ENCODE measurements at places on chromosomes 7 and 10.

- DNase-seq, result peak; percentile 13
Observed at GRCh38 chr10:123890226-123890625, 1.4 kb downstream of the CPXM2 start.

DNA sequence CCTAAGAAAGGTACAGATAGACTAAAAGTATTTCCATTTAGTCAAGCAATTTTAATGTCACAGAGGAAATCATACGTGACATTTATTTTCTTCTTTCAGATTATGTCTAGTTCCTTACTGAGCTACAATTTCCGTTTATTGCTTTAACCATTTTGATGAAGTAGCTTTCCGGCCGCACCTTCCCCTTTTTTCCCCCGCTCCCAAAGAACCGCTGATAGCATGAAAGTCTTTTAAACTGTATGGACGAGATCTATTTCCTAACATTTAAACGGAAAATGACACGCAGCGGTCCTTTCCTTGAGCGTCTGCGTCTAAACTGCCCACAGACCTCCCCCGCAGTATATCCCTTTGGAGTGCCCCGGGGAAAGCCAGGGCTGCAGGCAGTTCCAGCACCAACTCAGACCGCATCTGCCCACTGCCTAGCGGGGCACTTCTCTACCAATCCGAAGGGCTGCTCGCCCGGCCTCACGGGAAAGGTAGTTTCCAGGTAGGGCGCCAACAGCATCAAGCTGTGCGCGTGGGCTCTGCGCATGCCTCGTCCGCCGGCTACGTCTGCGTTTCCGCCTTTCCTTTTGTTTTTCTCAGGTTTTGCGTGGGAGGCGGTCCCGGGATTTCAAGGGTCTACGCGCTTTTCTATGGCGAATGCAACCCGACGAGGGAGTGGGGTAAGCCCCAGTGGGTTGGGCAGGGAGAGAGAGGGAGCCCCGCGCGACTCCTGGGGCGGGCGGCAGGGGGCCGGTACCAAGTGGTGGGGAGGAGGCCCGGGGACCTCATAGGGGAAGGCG, at the start of gene ZNF33A:
ZNF33A (plus strand) TSS at position 557 of the 785 bp plus-strand sequence. CDS start 1,667 bp downstream, outside the sequence.
- DNase-seq, result peak; percentile 88

DNA sequence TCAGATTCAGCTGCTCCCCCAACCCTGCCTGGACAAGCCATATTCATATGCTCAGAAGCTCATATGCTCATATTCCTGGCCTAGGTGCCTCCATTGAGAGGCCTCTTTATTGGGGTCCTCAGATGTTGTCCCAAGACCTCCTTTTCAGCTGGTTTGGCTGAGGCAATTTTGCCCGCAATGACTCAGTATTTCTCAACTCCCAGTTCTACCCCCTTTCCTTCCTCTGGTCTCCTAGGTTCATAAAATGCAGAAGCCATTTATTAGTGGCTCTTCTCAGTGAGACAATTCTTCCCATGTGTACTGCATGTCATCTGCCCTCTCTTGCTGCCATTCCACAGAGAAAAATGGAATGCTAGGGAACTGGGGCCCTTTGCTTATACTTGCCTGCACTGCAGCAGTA, 110.7 kb downstream of the INHBA start:
- no peak for DNase-seq

DNA sequence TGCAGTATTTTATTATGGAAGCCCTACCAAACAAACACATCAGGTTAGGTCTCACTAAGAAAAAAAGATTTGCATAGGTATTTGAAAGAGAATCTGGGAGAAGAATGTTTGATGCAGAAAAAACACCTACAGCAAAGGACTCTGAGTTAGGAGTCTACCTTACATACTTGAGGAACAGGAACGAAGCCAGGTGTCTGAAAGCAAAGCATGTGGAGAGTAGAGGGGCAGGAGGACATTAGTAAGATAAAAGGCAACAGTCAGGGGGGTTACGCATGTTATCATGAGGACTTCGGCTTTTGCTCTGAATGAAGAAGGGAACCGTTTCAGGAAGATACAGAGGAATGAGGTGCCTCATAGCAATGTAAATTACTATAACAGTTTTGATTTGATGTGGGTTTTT, 87.9 kb upstream of the PTER start:
- DNase-seq, result no peak

GRCh38 chr10:35005868-35006267, 84.3 kb downstream of the CUL2 start:
- peak; percentile 94 for DNase-seq

DNA sequence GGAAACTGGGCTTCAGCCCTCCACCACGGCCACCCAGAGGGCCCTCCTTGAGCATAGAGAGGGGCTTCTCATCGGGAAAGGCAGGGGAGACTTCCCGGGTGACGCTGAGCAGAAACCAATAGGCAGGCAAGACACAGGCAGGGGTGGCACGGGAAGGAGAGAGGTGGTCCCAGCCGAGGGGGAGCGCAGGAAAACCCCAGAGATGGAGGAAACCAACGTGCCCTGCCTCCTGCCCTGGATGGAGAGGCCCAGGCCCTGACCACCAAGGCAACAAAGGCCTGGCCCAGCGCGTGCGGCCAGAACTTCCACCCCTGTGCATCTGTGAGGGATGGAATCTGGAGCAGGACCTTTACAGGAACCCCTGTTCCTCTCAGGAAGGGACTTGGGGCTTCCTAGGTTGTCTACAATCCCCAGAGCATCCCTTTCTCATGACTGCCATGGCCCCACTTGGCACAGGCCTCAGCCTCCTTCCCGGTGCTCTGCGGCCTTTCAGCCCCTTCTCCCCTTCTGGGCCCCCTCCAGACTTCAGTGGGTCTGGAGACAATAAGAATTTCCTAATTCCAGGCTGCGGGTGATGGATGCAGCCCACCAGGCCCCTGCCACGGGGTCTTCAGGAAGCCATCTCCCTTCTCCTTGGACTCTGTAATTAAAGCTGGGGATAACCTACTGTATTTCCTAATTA, 137.0 kb upstream of the RET start:
- no peak for DNase-seq

DNA sequence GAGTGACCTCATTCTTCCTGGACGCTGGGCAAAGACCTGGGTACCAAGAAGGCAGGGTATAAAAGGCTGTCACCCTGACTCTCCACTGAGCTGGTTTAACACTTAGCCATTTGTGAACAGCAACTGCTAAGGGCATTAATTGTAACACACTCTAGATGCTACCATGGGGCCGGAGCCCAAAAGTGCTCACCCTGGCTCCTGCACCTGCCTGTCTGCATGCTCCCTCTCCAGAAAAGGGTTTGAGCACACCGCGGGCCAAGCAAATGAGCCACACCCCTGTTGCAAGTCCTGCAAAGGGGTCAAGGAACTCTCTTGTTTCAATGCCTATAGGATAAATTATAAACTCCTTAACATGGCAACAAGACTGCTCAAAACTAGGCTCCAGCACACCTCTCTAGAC, 114.8 kb downstream of the TEX36 start:
- no peak for DNase-seq

- no peak for DNase-seq
Observed at GRCh38 chr10:3425716-3426115, 253.1 kb upstream of the PITRM1 start.

- DNase-seq, result no peak
Observed at GRCh38 chr10:84214046-84214572, 11.2 kb downstream of the LRIT2 start.

- DNase-seq, result no peak
Observed at GRCh38 chr7:46654546-46655443, 733.7 kb upstream of the IGFBP3 start.

DNA sequence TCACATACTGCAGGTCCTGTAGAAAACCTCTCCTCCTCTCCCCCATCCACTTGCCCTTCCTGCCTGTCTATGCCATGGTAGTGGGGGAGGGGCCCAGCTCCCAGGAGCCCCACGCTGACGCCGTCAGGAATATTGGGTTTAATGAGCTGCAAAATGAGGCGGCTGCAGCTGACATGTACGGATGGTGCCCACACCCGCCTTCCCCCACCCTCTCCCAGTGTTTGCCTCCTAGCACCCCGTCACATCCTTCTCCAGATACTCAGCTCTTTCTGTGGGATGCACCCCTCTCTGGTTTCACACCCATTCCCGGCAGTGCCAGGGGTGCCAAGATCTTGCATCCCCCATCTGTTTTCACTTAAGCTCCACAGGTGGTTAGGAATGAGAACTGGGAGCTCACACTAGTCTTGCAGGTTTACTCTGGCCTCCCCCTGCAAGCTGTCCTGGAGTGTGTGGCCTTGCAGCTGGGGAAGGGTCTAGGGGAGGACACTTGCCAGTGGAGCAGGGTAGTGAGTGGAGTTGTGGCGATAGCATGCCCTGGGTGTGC, 26.1 kb downstream of the GBX1 start:
- no peak for DNase-seq

Measured in fibroblast of upper back skin (primary cell).